Activated naive CD4-positive, alpha-beta T cell treated with anti-CD3 and anti-CD28 coated beads for 36 hours (primary cell): ENCODE measurements at places on chromosomes 4 and X. TPM values are rescaled to one million over a fixed set of nuclear protein-coding genes. Genes with fewer than 3 reads are reported as not detected.

SUPT20HL2 gene
- total RNA-seq: not detected

DNA sequence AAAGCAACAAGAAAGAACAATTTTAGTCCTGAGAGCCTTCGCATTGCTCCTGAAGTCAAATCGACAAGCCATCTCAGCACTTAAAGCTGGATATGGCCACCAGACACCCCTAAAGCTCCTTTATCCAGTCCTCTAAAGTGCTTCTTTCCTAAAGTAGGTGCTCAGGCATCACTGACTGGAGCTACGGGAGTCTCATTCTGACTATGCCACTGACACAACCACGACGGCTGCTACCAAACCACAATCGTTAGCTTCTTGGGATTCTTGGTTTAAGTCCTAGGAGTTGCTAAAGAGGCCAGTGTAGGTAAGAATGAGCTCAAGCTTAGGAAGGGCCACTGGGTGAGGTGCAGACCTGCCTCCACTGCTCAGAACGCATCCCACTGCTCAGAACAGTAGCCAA is 1.0 kb downstream of the SLC10A6 start:
- no peak for DNase-seq
- H3K36me3 ChIP-seq: no peaks in the 10 kb centered on the region
- no peak overlapping the region for H3K27ac ChIP-seq
- H3K27me3 ChIP-seq: no peaks in the 10 kb centered on the region
- H3K4me3 ChIP-seq: no peak overlapping the region

DNA sequence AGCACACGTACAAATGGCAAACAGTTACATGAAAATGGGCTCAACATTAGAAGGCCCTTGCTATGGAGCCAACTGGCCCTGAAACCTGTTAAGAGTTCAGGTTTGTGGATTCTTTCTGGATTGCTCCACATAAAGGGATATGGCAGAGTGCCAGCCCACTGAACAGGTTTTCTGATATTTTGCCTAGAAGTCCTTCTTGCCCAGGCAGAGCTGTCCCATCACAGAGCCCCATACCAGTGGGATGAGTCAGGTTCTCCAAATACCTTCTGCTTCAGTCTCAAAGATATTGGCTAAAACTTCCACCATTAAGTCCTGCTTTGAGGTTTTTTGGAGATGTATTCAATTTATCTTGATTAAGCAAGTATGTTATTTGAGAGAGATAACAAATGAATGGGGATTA is 146.8 kb upstream of the IL1RAPL2 start:
- H3K27me3 ChIP-seq: no peaks in the 10 kb centered on the region
- H3K27ac ChIP-seq: no peak overlapping the region
- no peak for DNase-seq

DNA sequence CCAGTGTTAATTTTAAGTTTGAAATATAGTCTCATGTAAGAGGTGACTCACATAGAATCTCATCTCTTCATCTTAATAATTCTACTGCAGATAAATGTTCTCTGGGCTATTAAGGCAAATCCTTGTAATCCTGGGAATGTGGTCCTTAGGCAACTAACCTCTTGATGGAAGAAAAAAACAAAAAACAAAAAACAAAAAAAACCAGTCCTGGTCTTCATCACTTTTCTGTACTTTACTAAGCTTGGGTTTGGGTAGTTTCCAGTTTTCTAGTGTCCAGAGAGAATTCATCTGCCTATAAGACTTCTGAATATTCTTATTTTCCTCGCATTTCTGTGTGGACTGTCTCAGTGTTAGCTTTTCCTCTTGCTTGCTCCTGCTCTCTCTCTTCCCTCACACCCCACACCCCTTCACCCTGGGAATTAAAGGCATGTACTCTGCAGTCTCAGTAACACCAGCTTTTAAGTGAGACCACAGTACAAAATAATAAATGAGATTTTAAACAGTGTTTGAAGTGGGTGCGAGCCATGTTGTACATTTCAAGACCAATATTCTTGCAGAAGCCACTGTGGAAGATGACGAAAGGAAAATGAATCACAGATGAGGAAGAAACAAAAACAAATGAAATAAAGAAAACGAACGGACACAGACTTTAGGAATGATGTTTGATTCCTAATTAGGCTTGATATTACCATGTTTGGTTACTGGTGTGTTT is 51.7 kb downstream of the HAND2 start:
- H3K4me1 ChIP-seq: no peaks in the 10 kb centered on the region
- H3K27ac ChIP-seq: no peak overlapping the region
- no peak overlapping the region for H3K4me3 ChIP-seq
- no peaks in the 10 kb centered on the region for H3K36me3 ChIP-seq
